H9 (cell line): ENCODE measurements at places on chromosomes 3 and 15. TPM values are rescaled to one million over a fixed set of nuclear protein-coding genes. Genes with fewer than 3 reads are reported as not detected.

The GOLGA6L24 gene
- total RNA-seq = not detected in 2 replicates

The LZTFL1 gene
- 9.1 and 12.2 TPM in 2 replicates for total RNA-seq

The TRIM42 gene
- not detected in 2 replicates for total RNA-seq

The ANKRD63 gene
- total RNA-seq = 0.26 and 0.46 TPM in 2 replicates

The STARD9 gene
- 5.1 and 6.9 TPM in 2 replicates for total RNA-seq

The LRTM1 gene
- total RNA-seq = not detected in 2 replicates

The BFSP2 gene
- total RNA-seq = not detected in 2 replicates
